Cardiac muscle cell (in vitro differentiated cells and primary cell): ENCODE measurements at places on chromosomes 12 and 14.

DNA sequence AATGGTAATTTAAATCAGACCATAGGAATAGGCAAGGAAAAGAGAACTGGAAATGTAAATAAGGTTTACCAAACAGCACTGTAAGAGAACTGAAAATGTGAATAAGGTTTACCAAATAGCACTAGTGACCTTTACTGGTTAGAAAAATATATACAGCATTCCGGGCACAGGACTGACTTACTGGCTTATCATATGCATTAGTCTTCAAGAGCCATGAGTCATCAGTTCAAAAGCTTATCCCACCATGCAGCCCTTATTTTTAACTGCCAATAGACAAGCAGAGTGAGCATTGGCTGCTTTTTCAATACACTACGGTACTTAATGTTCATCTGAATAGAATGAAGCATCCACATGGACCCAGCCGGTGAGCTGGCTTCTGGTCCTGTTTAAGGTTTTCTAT, 13.0 kb upstream of the NELL2 start:
- DNase-seq, result no peak

- DNase-seq, result no peak
Measured at GRCh38 chr14:63673255-63673654, 31.6 kb upstream of the WDR89 start.

DNA sequence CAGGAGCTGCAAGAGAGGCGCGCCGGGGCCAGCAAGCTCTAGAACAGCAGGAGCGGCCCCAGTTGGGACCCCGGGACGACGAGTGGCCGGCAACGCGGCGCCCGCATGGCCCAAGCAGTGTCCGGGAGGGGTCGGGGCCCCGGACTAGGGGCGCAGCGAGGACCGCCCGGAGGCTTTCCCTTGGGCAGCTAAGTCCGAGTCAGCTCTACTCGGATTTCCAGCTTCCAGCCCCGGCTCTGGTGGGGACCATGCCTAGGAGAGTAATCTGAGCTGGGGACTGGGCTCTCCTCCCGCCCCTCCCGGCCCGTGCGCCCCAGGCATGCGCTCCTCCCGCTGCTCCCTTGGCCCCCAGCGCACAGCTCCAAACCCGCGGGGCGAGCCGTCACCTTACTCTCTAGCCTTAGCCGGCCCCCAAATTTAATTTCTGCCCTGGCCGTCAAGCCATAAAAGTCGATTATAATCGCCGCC, 41.6 kb upstream of the CAPRIN2 start:
- DNase-seq, result peak; percentile 73

DNA sequence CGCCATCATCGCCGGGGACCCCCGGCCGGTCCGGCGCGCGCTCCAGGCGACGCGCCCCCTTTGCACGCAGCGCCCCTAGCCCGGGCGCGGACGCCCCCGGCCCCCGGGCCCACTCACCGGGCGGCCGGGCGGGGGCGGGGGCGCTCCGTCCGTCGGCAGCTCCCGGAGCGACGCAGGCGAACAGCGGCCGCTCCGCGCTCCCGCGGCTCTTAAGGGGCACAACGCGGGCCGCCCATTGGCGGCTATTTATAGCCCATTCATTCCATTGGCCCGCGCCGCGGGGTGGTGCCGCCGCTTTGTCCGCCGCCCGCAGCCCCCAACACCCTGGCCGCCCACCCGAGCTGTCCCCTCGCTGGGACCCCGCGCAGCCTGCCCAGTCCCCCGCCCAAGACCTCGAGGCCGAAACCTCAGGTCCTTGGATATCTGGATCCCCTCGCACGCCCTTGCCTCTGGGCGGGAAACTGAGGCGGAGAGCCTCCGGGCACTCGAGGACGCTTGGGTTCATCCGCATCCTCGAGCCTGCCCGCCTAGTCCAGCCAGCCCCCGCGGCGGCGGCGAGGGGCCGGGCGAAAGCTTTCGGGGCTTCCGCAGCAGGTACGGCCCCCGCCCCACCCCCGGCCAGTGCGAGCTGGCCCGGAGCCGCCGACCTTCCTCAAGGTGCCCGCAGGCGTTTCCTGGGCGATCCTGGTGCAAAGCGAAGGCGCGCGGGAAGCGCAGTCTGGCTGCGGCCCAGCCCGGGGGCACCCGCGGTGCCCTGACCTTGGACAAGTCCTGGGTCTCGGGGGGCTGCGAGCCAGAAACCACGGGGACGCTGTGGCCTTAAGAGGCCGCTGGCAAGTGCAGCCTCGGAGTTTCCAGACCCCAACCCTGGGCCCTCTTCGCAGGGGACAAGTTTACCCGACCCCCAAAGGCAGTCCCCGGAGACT, at the start of gene CKB:
Gene CKB (minus strand): TSS at position 182 of the 926 bp plus-strand sequence. CDS start 337 bp downstream, outside the sequence.
- peak; percentile 54 for DNase-seq

GRCh38 chr12:91618281-91618680, 435.7 kb upstream of the DCN start:
- DNase-seq, result no peak

- no peak for DNase-seq
Measured at GRCh38 chr12:109625131-109625559, 51.6 kb downstream of the MVK start.

DNA sequence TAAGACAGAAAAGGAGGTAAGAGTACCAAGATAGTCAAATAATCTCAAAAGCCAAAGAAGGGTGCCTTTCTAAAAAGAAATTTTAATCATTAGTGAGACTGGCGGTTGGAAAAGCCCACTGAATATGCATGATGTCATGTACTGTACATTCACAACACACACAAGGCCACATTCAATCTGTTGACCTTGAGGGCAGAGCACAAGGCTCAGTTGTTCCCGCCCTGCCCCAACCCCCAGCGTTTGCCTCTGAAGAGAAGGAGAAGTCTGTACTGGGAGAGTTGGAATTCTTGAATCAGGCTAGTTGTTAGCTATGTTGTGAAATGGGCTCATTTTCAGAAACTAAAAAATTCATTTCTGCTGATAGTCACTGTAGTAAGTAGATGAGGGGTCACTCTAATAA, 50.2 kb upstream of the NID2 start:
- no peak for DNase-seq

GRCh38 chr12:26642361-26642760, 190.6 kb downstream of the ITPR2 start:
- peak; percentile 13 for DNase-seq

GRCh38 chr14:54667026-54667744, 100.3 kb downstream of the SAMD4A start:
- DNase-seq, result no peak

- peak; percentile 51 for DNase-seq
Measured at GRCh38 chr14:104968153-104968527, 10.0 kb downstream of the AHNAK2 start.

GRCh38 chr12:10562306-10562933, 51.0 kb downstream of the MAGOHB start:
- DNase-seq, result peak; percentile 67

DNA sequence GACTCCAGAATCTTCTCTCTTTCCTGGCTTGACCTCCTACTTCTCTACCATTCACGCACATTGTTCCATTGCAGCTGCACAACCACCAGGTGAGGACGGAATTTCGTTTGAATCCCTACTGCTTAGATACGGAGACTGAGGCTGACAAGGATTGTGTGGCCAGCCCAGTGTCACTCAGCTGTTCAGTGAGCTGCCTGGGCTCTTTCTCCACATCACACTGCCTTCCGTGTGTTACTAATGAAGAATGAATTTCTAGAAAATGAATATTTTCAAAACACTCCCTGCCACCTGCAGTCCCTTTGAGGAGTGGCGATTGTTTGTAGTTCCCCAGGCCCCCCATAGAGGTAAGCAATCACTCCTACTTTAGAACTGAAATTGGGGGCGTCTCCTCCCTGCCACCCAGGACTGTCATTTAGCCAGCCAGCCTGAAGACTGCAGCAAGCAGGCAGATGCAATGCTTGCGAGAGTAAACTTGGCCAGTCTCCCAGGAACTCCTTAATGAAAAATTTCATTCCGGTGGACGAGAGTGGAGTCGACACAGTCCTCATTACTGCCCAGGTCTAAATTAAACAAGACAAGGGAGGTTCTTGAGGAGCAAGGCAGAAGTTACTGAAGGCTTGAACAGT, 239.7 kb downstream of the SLC41A2 start:
- peak; percentile 62 for DNase-seq

GRCh38 chr12:91994208-91994797, 151.3 kb downstream of the BTG1 start:
- no peak for DNase-seq

GRCh38 chr14:97387252-97387874, 590.2 kb downstream of the VRK1 start:
- DNase-seq, result peak; percentile 6

DNA sequence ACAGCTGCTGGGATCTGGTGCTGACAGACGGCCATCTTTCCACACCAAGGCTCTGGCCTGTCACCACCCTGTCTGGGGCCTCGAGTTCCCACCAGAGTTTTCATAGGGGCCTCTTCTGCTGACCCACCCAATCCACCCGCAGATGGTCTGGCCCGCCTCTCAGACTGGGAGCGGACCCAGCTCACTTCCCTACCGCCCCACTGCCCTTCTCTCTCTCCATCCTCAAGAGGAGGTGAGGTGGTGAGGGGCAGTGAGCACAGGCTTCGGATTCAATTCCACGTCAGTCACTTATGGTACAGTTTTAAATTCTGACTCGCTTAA, 12.3 kb upstream of the RPS6KL1 start:
- peak; percentile 17 for DNase-seq

DNA sequence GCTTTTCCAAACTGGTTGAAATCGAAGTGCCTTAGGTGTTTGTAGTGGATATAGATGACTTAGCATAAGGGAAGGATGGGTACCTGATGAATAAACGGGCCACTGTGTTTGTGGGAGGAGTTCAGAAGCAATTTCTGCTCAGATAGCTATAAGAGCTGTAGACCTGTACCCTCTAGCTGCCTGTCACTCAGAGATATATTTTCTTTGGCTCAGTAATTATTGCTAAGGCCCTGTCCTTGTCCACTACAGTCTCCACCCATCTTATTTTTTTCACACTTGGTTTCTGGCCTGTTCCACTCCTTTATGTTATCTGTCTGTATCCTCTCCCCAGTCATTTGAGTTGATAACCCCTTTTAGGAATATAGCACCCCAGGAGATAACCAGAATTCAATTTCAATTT, 74.8 kb upstream of the RMST start:
- no peak for DNase-seq

- no peak for DNase-seq
Measured at GRCh38 chr12:121446750-121447149, 46.8 kb downstream of the RNF34 start.

DNA sequence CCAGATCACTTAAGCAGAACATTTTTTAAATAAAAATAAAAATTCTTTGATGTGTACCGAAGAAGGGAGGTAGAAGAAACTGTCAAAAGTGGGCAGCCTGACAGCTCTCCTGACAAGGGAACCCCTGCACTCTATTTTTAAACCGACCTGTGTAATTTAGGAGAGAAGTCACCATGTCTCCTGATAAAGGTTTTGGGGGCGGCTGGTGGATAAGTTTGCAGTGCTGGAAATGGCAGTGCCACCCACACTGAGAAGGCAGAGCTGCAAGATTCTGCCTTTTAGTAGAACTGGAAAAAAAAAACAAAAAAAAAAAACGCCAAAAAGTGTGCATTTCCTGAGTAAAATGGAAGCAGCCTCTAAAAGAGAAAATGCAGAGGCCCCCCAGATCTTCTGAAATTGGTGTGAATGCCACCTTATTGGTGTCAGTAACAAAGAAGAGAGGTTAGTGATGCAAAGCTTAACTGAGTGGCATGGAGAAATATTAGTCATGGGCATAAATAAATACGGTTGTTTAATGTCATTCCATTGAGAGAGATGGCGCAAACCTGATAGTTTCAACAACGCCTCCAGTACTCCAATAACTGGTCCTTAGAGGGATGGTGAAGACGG, 24.7 kb downstream of the DUSP6 start:
- DNase-seq, result no peak

- DNase-seq, result no peak
Measured at GRCh38 chr14:50232276-50232642, 881 bp upstream of the SOS2 start.

GRCh38 chr12:65462484-65462883, 184.0 kb downstream of the MSRB3 start:
- no peak for DNase-seq

- DNase-seq, result no peak
Measured at GRCh38 chr14:50792634-50793068, 38.3 kb downstream of the NIN start.

DNA sequence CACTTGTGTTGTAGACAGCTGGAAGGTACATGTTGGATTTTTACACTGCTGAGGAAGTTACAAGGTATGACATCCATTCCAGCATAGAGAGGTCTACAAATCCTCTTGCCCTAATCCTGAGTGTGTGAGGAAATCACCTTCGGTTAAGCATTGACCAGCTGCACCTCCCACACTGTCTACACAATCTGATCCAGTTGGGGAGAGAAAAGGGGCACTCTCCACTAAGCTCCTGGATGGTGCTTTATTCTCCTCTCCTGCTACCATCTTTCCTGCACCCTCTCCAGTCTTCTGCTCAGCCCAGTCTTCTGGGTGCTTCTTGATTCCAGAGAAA, at the start of gene OR6J1:
Gene OR6J1 (minus strand): TSS at position 48 of the 331 bp plus-strand sequence. CDS start 9,541 bp downstream, outside the sequence.
- no peak for DNase-seq

GRCh38 chr14:91227183-91227628, 17.3 kb downstream of the GPR68 start:
- DNase-seq, result no peak

DNA sequence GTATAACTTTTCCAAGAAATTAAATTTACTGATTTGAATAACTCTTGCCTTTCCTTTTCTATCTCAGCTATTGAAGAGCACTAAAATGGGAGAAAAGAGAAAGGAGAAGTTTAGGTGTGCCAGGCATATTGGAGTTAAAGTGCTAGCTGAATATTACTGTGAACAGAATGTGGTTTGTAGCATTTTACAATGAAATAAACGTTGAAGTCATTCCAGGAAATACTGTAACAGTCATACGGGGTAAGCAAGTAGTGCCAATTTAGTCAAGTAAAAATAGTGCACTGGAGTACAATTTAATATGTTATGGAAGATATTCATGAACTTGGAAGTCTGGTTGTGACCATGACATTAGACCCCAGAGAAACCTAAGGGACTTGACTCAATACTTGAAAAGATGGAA, 62.1 kb downstream of the E2F7 start:
- no peak for DNase-seq

DNA sequence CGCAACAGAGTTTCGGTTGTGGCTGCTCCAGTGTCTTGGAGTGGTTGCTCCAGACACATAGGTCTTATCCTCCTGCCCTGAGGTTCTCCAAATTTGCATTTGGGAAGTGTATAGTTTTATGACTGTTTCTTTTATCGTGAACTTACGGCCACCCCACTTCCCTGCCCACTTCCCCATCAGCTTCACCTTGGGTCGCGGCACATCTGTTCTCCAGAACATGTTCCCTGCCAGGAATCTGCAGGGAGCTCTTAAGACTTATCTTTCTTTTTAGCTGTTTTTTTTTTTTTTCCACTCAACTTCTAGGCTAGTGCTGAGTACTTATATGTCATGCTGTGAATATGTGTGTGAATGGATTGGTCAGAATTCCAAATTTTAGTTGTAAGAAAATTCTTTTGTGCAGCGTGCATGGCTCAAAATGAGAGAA, 75.4 kb downstream of the ETV6 start:
- DNase-seq, result peak; percentile 60

GRCh38 chr12:50196537-50196936, 29.4 kb upstream of the CERS5 start:
- no peak for DNase-seq
